ENCODE measurements at places on chromosomes 6 and 20. TPM values are rescaled to one million over a fixed set of nuclear protein-coding genes. Genes with fewer than 3 reads are reported as not detected.

The ESR1 gene
- total RNA-seq: 0.41 TPM

GRCh38 chr6:85157311-85157710 lies 292.6 kb upstream of the NT5E start:
- DNase-seq: no peak

DNA sequence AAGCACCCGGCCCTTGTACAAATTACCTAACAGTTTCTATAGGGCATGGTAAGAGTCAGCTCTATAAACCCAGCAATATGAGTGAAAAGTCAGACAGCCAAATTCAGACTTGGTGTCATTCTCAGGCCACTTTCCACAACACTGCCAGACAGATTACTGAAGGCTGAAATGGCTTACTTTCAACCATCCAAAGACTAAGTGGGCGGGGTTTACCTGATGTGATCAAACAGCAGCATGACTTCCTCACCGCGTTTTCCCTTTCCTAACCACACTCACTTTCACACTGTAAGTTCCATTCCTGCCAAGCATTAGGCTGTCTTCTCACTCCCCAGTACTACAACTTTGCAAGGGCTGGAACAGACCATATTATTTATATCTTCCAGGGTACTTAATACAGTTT lies 85.9 kb downstream of the SMLR1 start:
- no peak for DNase-seq

DNA sequence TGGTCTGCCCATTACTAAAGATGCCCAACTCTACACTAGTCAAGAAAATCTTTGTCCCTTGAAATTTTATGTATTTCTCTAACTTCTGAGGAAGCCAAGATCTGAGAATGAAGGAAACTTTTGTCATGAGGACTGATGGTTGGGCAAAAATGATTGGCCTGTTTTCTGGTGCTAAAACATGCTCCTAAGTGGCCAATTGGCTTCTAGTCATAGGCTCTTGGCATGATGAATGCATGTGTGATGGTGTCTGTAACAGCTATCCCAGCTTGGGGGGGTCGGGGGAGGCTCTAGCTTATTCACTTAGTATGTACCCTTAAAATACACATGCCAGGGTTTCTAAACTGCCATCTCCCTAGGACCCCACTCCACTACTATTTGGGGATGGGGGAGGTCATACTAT lies 228.6 kb downstream of the ZNF217 start:
- no peak for DNase-seq

DNA sequence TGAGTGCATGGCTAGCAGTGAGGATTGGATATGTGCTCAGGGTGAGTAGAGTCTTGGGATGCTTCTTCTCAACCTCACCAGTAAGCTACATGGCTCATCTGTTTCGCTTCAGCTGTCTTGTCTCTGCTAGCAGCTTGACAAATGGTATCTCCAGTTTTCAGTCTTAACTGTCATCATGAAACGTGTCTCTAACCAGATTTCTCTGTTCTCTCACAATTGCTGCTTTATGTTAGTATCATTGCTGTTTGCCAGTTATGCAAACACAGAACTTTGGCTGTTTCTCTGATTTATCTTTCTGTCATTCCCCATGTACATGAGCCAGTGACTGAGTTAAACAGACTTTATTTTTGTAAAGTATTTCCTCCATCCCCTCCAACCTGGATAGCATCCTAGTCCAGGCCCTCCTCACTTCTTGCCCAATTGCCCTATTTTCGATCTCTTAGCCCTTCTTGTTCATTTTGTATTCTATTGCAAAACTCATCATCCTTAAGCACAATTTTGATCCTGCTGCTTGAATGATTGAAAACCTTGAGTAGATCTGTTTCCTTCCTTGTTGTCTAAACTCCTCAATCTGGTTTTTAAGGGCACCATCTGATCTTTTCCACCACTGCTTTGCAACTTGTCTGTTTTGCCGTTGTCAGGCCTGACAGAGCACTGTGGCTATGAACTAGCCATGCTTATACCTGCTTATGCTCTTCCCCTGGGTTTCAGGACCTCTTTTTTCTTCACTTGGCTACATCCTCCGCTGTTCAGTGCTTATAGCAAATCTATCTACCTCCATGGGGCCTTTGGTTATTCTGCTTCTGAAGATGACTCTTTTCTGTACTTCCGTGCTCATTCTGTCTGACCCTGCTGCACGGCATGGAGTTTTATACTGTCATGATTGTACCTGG lies 37.7 kb upstream of the ADIG start:
- no peak for DNase-seq

The FAM110A gene
- 5.5 TPM for total RNA-seq

- DNase-seq: no peak
These were observed 29.4 kb downstream of the DUSP22 start for GRCh38 chr6:321536-322258.

- no peak for DNase-seq
These were observed 8.7 kb upstream of the SALL4 start for GRCh38 chr20:51811042-51811355.

- no peak for DNase-seq
These were observed 37.1 kb downstream of the SLC22A23 start for GRCh38 chr6:3419624-3420272.

The SAMD5 gene
- 7.8 TPM for total RNA-seq

The ZNF311 gene
- total RNA-seq: not detected

GRCh38 chr6:38476888-38477287 lies 162.8 kb downstream of the BTBD9 start:
- DNase-seq: no peak

The GJA1 gene
- 11.6 TPM for total RNA-seq

GRCh38 chr20:58202044-58202443 lies 26.4 kb downstream of the ANKRD60 start:
- DNase-seq: no peak

The PRSS16 gene
- total RNA-seq: 9.0 TPM

- no peak for DNase-seq
These were observed 18.3 kb downstream of the SESN1 start for GRCh38 chr6:109076377-109076776.

GRCh38 chr20:19964289-19965265 lies 52.6 kb upstream of the NAA20 start:
- peak; percentile 53 for DNase-seq

DNA sequence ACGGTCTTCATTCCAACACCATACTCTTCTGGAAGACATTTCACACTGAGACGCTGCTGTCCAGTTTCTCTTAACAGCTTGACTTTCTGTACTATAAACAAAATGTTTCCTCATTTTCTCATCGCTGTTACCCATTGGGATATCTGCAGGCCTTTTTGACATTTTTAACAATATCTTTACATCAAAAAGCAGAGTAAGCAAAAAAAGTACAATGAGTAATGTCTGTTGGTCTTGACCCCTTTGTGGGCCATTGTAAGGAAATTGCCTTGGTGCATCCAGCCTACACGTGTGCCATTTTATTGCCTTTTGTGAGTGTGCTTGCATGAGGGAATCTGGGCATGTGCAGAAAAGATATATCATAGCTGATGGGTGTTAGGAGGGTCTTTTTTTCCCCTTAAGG lies 129.1 kb upstream of the MANEA start:
- DNase-seq: no peak

GRCh38 chr20:17507531-17507930 lies 23.6 kb downstream of the BFSP1 start:
- no peak for DNase-seq

DNA sequence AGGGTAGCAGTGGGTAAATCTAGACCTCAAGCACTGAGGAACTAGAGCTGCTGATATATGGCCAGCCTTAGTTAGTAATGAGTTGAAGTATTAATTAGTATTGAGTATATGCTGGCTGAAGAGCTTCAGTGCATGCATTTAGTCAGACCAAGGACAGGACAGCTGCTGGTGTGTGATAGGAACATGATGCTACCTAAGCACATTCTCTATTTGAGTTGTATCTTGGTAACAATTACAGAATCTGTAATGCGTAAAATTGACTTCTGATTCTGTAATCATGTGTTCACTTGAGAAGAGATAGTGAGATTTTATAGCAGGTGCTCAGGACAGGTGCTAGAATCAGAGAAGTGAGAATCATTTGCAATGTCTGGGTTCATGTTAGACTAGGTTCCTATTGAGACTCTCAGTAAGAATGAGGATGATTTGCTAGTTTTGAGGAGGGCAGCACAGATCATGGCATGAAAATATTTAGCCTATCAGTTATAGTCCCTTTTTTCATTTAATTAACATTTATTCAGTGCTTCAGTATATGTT lies 369.4 kb upstream of the HS3ST5 start:
- no peak for DNase-seq

DNA sequence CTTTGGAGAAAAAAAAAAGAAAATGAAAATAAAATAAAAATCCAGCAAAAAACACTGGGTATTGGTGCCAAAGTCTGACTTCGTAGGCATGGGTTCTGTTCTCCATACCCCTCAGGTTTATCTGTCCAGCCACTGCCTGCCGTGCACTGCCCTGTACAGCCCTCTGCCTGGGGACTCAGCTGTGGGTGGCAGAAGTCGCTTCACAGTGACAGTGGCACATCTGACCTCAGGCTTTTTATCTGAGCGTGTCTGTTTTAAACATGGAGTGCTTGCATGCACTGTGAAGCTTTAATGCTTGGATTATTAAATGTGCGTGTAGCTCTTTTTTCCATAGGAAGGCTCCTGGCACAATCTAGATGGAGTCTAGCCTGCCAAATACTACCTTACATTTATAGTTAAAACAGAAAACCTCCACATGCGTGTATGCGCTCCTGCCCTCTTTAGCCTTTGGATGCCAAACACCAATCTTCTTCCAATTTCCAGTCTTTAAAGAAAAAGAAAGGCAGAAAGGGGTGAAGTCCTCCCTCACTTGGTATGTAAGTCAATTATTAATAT lies 375.5 kb downstream of the UTRN start:
- peak; percentile 23 for DNase-seq

The SFT2D1 gene
- 55.6 TPM for total RNA-seq

Data from transverse colon (tissue), 4 donors.